NCI-H1417 (cell line): ENCODE measurements at places on chromosomes 12 and 14.

DNA sequence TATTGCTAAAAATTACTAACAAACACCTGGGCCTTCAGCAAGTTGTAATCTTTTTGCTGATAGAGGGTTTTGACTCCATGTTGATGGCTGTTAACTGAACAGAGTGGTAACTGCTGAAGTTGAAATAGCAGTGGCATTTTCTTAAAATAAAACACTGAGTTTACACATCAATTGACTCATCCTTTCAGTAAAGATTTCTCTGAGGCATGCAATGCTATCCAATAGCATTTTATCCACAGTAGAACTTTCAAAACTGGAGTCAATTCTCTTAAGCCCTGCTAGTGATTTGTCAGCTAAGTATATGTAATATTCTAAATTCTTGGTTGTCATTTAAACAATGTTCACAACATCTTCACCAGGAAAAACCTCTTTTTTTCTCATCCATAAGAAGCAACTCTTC, 59.5 kb downstream of the CMAS start:
- DNase-seq: no peak

DNA sequence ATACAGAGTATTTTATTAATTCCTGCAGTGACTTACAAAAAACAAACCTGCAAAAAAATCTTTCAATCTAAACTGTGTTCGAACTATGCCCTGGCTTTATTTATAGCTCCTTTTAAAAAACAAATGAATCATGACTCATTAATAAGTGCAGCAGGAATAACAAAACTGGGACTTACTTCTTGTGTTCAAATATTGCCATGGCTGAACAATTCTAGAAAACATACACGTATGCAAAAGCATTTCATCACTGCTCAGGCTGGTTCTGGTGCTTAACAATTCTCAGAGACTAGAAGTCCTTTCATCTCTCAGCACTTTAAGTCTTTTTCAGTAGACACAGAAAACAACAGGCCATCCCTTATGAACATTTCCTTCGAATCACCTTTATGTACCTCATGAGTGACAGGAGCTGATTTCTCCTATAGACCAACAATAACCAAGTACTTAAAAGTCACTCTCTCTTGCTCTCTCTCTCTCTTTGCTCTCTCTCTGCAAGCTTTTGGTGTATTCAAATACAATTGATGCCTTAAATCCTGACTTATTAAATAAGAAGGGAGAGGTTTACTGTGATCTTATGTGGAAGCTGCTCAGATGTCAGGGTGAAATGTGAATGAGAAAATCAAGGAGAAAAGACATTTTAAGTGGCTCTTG, 268.8 kb downstream of the TTC8 start:
- DNase-seq: no peak

DNA sequence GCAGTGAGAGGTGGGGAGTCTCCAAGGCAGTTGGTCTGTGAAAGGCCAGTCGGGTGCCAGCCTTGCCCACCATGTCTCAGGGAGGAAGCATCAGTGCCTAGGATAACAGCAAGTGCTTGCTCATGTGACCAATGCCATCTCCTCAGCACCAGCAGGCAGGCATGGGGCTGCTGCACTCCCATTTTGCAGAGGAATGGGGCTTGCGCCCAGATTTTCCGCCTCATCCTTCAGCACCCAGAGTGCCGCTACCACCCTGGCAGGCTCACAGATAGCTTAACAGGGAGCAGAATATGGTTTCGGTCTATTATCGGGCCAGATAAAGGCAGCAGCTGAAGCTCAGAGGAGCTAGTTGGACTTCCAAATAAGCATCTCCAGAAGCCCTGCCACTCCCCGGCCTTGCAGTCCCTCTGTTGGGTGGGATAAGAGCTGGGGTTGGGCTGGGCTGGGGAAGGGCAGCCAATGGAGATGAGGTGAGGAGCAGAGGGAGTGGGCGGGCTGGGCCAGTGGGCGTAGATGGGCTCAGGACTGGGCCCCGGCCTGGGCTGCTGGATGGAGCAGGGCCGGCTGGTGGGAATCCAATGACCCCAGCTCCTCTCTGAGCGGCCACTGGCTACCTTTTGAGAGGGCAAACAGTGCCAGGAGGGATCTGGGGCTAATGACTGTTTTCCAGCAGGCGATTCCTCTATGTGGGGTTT, 8.4 kb upstream of the KRT80 start:
- no peak for DNase-seq

- no peak for DNase-seq
Observed at GRCh38 chr12:58416236-58416635, 474.9 kb downstream of the ATP23 start.

DNA sequence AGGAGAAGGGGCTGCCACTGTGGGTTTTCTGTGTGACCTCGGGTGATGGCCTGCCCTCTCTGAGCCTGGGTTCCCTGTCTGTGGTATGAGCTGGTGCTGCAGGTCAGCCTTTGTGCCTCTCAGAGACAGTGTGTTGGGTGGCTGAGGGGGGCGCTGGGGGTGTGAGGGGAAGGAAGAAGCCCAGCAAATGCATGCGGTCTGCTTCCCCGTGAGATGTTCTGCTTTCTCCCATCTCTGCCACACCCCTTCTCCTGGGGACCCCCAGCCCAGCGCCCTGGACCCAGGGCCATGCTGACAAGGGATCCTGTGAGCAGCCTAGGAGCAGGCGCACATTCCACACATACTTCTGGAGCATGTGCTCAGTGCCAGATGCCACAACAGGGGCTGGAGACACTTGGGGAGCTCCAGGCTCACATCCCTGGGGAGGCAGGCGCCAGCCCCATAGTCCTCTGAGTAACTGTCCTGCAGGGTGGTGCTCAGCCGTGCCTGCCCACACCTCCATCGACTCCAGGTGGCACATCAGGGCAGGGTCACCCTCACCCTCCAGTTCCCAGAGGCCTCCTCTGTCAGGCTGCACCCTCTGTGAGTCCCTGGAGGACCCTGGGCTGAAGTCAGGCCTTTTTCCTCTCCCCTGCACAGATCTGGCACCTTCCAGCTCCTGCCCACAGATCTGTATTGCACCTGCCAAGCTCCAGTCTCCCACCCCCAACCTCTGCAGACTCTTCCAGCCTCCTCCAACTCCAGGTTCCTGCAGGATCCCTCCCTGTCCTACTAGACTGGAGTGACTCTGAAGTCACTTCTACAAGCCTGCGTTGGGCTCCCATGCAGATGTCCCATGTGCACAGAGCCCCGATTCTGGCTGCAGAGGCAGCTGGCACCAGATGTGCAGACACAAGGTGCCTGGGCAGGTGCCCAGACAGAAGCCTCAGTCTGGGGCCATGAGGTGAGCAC, 205.6 kb downstream of the KIF26A start:
- DNase-seq: peak; percentile 36

GRCh38 chr12:82383930-82384552, 25.7 kb downstream of the METTL25 start:
- no peak for DNase-seq

GRCh38 chr14:39383741-39384140, 48.5 kb downstream of the FBXO33 start:
- no peak for DNase-seq

GRCh38 chr12:120241561-120242274, 23.8 kb downstream of the PXN start:
- no peak for DNase-seq

- no peak for DNase-seq
Observed at GRCh38 chr12:588024-588322, 75.3 kb downstream of the NINJ2 start.

GRCh38 chr12:82783435-82783834, 96.7 kb downstream of the TMTC2 start:
- DNase-seq: no peak

DNA sequence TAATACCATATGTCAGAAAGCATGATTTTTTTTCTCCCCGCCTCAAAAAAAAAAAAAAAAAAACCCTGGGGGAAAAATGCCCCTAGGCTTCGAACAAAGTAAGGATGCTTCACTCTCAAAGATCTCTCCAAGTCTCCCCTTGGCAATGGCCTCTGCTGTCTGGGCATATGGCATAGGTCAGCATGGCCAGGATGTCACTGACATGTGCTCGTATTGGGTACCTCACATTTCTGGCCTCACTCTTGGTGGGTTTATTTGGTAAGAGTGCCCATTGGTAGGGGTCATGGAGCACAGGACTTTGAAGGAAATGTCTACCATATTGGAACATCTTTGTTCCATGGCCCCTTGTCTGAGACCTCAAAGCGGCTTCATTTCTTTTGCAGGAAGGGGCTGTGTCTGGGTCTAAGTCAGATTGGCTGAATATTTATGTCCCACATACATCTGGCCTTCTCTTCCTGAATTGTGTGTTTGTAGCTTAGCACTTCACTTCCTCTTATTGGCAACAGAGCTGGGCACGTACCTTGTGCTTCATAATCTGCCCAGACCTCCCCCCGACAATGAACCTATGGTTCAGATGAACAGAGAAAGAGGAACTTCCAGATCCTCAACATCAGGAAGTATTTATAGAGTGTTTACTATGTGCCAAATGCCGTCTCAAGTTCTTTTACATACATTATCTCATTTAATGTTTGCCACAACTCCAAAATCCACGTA, 36.3 kb upstream of the OAS1 start:
- DNase-seq: no peak

GRCh38 chr12:13039328-13039956, 4.7 kb upstream of the FAM234B start:
- no peak for DNase-seq

- no peak for DNase-seq
Observed at GRCh38 chr12:15632708-15633107, 156.5 kb downstream of the EPS8 start.

DNA sequence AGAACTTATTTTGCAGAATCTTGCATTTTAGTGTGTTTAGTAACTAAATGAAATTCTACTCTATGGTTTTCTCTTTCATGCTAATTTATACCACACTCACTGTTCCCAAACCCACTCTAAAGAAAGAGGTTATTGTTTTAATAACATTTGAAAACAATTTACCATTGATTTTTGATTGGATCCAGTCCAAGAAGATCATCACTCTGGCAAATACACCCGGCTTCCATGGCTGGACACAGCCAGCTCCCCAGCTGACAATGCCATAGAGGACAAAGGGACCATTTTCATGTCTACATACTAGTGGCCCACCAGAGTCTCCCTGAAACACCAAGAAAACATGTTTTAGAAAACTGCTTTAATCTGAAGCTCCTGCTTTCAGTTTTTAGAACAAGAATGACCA, 42.4 kb downstream of the OVCH1 start:
- no peak for DNase-seq

- DNase-seq: no peak
Observed at GRCh38 chr12:2804393-2805142, 7.9 kb upstream of the ITFG2 start.

DNA sequence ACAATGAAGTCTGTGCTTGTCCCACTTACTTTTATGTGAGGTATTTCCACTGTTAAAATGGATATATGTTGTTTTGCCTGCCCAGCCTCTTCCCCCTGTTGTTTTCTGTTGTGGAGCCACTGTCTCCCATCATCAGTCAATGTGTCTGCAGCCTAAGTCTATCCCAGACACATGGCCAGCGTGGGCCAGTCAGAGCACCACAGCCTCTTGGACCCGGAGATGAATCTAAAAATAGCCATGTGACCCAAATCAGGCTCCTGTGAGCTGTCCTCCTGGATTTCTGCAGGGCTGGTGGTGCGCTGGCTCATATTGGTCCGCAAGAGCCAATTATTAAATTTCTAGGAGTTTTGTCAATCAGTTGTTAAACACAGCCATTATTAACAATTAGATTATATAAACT, 44.0 kb upstream of the PRICKLE1 start:
- no peak for DNase-seq

GRCh38 chr14:51581017-51581881, 70.5 kb upstream of the FRMD6 start:
- no peak for DNase-seq

GRCh38 chr12:115439008-115439601, 755.1 kb upstream of the TBX3 start:
- DNase-seq: no peak

DNA sequence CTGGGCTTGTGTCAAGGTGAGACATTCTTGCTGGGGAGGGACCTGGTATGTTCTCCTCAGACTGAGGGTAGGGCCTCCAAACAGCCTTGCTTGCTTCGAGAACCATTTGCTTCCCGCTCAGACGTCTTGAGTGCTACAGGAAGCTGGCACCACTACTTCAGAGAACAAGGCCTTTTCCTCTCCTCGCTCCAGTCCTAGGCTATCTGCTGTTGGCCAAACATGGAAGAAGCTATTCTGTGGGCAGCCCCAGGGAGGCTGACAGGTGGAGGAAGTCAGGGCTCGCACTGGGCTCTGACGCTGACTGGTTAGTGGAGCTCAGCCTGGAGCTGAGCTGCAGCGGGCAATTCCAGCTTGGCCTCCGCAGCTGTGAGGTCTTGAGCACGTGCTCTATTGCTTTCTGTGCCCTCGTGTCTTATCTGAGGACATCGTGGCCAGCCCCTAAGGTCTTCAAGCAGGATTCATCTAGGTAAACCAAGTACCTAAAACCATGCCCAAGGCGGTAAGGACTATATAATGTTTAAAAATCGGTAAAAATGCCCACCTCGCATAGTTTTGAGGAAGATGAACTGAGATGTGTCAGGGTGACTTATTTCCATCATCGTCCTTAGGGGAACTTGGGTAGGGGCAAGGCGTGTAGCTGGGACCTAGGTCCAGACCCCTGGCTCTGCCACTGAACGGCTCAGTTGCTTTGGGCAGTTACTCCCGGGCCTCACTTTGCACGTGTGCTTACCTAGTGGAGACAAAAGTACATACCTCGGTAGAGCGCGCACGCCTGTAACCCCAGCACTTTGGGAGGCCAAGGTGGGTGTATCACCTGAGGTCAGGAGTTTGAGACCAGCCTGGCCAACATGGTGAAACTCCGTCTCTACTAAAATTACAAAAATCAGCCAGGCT, 4.3 kb downstream of the GAPDH start:
- no peak for DNase-seq
